Pulmonary artery endothelial cell (primary cell): ENCODE measurements at places on chromosomes 13 and 19.

- DNase-seq, result no peak
Measured at GRCh38 chr19:2446381-2446780, 10.4 kb downstream of the LMNB2 start.

- no peak for DNase-seq
Measured at GRCh38 chr13:76715621-76716020, 170.6 kb downstream of the KCTD12 start.

GRCh38 chr13:77177646-77178045, 149.2 kb downstream of the MYCBP2 start:
- DNase-seq, result no peak

DNA sequence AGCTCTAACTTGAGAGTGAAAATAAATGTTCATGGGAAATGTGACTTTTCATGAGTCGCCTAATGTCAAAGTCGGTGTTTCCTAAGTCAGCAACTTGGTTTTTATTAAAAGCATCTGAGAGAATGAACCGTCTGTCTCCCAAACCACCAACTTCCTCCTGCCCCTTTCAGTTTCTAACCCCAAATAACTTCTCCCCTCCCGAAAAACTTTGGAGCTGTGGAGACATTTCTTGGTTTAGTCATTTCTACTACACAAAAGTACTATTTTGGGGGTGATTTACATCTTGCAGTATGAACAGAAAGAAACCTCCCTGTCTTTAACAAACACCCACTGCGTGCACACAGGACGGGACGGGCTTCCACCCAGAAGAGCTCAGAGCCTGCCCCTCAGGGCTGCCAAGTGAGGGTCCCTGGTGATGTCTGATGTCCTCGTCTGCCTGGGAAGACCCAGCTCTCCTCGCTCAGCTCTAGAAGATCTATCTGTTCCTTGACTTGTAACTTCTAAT, 65.0 kb downstream of the RASA3 start:
- DNase-seq, result no peak

DNA sequence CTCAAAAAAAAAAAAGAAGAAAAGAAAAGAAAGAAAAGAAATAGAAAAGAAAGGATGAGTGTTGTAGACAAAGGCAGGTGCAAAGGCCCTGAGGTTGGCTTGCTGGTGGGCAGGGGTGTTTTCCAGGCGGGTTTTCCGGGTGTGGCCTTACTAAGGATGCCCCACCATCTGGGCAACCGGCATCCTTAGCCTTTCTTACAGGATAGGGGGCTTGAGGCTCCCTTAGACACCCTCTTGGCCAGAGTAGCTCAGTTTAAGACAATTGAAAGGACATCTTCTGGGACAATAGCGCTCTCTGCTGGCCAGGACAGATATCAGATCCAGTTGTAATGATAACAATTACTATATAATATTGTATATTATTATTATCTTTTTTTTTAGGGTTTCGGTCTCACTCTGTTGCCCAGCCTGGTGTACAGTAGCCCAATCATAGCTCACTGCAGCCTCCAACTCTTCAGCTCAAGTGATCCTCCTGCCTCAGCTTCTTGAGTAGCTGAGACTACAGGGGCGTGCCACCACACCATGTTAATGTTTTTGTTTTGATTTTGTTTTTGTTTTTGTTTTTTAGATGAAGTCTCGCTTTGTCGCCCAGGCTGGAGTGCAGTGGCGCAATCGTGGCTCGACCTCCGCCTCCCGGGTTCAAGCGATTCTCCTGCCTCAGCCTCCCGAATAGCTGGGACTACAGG, 1.4 kb upstream of the QTRT1 start:
- no peak for DNase-seq
